ENCODE measurements at places on chromosomes 1 and 21. TPM values are rescaled to one million over a fixed set of nuclear protein-coding genes. Genes with fewer than 3 reads are reported as not detected.

DNA sequence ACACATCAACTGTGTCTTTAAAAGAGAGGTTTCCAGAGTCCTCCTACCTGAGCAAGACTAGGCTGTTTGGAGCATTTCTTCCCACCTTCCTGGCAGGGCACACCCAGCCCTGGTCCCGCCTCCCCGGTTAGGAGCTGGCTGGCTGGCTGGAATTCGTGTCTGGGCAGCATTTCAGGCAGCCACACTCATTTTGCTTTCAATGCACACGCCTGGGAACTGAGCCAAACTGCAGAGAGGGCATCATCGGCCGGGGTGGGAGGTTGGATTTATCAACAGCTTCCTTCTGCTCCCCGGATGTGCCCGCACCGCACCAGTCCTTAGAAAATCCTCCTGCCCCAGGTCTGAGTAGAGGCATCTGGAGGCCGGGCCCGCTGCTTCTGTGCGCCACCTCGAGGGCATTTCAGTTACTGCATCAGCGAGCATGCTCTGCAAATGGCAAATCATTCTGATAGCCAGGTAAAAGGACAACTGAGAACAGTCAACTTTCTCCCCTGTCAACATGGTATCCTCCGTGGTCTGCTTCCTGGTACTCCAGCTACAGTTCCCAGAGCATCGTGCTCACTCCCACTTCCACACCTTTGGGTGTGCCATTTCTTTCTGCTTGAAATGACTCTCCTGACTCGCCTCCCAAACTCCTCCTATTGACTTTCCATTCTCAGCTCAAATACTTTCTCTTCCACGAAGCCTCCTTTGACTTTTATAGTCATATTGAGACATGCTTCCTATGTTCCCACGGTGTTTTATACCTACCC is 20.6 kb downstream of the TCEA3 start:
- no peak overlapping the region for H3K4me3 ChIP-seq
- peaks cover 7% of the 10 kb centered on the region for H3K27me3 ChIP-seq
- H3K4me1 ChIP-seq = no peaks in the 10 kb centered on the region
- H3K27ac ChIP-seq = no peak overlapping the region

DNA sequence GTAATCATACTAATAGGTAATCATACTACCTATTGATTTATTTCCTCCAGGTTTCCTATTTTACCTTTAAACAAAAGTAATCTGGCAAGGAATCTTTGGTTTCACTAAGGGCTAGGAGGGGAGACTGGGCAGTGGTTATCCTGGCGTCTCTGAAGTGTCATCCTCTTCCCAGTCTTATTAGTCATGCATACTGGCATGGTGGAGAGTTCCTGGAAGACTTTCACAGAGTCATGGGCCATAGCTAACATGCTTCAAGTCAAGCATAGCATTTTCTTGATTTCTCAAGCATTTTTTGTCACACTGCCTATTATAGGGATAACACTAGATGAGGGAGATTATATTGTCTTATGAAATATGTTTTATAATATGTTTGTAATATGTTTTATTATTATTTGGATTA is 64.0 kb upstream of the ASB17 start:
- H3K4me1 ChIP-seq = no peaks in the 10 kb centered on the region
- DNase-seq = no peak
- H3K27ac ChIP-seq = no peak overlapping the region
- H3K36me3 ChIP-seq = no peaks in the 10 kb centered on the region

- no peaks in the 10 kb centered on the region for H3K36me3 ChIP-seq
- DNase-seq = no peak
- no peak overlapping the region for H3K27ac ChIP-seq
Measured at GRCh38 chr1:89302697-89303332, 30.2 kb upstream of the GBP5 start.

- no peaks in the 10 kb centered on the region for H3K27me3 ChIP-seq
- peaks cover 55% of the 10 kb centered on the region for H3K4me1 ChIP-seq
- peaks cover 41% of the 10 kb centered on the region for H3K36me3 ChIP-seq
- H3K4me3 ChIP-seq = peak within 1 kb of the TSS; percentile 94
Measured at GRCh38 chr1:7961216-7962013, at the start of gene PARK7. PARK7 (plus strand) TSS chr1:7961711; CDS start chr1:7962786, 1,075 bp downstream.

CELA3B gene
- not detected for total RNA-seq
